RKO (cell line): ENCODE measurements at places on chromosomes 5 and 9.

DNA sequence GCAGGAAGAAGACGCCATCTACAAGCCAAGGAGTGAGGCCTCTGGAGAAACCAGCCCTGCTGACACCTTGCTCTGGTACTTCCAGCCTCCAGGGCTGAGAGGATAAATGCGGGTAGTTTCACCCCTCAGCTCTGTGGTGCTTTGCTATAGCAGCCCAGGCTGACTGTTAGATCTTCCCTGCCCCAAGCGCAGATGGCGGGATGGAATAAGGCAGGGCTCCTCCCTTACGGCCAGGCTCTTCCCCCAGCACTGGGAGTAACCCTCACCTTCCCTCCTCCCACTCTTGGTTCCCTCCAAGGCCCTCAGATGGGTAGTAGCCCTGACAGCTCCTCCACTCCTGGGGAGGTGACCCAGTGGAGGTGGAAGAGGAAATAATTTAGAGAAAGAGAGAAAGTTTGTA lies 285.1 kb downstream of the GADD45G start:
- no peak for DNase-seq

DNA sequence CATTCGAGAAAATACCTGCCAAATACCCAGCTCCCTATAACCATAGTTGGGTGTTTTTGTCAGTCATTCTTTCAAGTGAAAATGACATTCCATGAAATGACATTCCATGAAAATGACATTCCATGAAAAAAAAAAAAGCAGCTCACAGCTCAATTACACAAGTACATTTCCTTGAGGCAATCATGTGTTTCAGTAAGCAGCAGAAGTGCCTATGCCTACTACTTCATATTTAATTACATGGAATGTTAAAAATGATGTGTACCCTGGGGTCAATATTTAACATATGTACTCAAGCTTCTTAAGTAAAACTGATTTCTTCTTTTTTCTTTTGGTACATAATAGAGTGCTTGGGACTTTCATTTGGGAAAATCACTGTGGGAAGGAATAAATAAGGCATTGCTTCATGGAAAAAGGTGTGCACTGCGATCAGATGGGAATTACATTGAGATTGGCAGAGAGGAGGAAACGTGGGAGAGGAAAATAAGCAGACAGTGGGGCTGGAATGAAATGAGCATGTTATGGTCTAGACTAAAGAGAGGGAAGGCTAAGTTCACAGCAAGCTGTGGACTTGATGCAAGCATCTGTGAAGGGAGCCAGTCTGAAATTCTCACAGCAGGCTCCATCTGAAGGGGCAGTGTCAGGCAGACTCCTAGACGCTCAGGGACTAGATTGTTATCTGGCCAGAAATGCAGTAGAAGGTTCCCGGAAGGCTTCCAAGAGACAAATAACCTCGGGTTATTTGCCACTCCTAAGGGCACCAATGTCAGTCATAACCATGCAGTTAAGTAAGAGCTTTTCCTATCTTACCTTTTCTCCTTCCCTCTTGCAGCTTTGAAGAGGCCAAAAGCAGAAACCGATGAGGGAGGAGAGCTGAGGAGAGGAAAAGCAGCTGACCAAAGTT lies 15.2 kb upstream of the SPATA9 start:
- no peak for DNase-seq

GRCh38 chr9:86749161-86749893 lies 198.0 kb downstream of the GAS1 start:
- DNase-seq: no peak

DNA sequence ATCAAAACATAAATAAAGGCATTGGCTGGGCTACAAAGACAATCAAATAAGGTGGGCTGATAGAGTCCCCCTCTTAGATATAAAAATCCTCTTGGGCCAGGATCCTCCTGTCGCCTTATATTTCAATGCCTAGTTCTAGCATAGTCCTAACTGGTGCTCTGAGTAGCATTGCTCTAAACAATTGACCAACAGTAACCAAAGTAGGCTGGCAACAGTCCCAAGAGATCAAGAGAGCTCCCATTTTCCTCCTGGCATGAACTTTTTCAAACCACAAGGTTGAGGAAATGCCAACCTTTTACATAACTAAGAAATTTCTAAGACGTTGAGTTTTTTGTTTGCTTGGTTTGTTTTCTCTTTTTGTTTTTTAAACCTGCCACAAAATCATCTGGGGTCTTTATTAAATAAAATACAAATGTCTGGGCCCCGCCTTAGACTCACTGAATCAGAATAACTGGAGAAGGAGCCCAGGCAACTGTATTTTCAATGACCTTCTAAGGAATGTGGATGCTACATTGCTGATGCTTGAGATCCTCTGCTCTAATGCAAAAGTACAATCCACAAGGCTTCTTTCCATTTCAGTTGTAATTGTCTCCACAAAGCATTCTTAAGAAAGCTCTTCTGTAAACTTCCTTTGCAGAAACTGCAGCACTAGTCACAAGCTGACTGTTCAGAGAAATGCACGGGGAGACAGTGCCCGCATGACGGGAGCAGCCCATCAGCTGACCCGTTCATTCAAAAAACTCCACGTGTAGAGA lies 2.9 kb downstream of the SLC45A2 start:
- no peak for DNase-seq

DNA sequence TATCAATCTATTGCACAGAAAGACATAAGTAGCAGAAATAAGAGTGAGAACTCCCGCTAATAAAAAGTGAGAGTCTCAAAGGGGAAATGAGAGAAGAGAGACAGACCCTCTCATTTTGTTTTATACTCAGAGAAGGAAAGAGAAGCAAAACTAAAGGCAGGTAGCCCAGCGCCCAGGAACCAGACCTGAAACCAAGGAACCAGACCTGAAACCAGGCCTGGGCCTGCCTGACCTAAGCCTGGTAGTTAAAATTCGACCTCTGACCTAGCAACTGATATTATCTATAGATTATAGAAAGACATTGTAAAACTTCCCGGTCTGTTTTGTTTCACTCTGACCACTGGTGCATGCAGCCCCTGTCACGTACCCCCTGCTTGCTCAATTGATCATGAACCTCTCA lies 134.5 kb upstream of the SEMA6A start:
- no peak for DNase-seq

DNA sequence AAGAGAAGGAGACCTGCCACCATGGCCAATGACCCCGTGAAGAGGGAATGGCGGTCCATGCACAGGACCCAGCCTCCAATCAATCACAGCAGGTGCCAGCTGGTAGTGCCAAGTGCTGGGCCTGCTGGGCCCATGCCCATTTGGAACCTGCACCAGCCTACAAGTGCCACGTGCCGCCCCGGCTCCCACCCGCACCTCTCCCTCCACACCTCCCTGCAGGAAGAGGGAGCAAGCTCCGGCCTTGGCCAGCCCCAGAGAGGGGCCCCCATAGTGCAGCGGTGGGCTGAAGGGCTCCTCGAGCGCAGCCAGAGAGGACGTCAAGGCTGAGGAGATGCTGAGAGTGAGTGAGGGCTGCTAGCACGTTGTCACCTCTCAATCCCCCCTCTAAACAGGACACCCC lies 37.8 kb upstream of the NPR3 start:
- no peak for DNase-seq

DNA sequence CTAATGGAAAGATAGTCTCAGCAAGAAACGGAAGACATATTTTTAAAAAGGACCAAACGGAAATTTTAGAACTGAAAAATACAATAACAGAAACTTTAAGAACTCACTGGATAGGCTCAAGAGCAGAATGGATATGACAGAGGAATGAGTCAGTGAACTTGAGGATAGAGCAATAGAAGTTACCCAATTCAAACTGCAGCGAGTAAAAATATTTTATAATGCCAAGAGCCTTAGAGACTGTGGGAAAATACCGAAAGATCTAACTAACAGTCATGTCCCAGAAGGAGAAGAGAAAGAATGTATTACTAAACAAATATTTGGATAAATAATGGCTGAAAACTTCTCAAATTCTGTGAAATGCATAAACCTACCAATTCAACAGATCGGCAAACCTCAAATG lies 40.8 kb downstream of the ADAMTS2 start:
- peak; percentile 17 for DNase-seq

DNA sequence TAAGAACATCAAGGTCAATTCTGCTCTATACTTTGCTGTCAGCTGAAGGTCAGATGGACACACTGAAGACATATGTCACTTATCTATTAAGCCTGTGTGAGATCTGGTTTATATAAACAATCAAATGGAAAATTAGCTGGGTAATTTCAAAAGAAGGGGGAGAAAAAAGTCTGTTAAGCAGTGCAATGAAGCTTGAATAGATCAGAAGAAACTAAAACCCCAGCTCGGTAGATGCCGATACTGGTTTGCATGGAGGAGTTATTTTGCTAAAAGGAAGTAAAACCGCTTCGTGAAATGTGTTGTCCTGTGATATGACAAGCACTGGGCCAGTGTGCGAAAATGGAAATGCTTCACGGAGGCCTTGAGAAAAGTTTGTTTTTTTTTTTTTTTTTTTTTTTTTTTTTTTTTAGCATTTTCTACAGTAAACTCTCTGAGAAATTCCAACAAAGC lies 148.8 kb downstream of the MEF2C start:
- DNase-seq: no peak

DNA sequence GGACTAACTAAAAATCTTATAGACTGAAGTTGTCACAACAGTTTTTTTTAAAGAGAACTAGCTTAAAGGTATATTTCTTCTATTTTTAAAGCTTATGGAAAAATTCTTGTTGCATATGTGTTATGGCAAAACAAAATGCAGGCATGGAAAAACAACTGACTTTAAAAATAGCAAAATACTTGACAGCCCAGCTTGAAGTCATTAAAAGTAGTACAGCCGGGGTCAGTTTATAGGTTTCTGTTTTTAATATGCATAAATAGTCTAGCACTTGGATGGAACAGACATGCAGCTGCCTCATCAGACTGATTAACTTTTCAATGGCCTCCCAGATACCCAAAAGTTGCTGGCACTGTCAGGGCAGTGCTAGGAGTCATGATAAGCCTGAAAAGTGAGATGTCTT lies 22.3 kb upstream of the ARL15 start:
- DNase-seq: no peak

DNA sequence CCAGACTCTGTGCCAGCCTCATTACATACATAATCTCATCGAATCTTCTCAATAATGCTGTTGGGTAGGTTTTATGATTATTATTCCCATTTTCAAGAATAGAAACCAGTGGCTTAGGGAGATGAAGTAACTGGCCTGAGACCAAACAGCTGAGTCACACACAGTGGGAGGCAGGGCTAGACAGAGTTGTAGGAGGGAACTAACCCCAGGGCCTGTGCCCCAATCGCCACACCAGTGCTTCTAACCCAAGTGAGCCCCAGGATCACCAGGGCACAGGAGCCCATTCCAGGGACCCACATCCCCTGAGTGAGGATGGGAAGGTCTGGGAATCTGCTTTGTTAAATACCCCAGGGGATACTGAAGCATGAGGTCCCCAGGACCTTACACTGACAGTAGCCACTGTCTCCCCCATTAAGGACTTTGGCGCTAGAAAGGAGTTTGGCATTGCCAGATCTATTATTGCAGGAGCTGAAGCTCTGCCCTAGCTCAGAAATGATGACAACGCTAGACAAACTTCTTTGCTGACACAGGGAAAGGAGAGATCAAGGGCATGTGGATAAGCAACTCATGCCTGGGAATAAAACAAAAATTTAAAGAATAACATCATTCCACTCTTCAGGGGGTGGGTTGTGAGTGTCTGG lies 63.8 kb upstream of the PPARGC1B start:
- DNase-seq: no peak

- DNase-seq: no peak
Observed at GRCh38 chr5:10880934-10881333, 119.9 kb upstream of the DAP start.

DNA sequence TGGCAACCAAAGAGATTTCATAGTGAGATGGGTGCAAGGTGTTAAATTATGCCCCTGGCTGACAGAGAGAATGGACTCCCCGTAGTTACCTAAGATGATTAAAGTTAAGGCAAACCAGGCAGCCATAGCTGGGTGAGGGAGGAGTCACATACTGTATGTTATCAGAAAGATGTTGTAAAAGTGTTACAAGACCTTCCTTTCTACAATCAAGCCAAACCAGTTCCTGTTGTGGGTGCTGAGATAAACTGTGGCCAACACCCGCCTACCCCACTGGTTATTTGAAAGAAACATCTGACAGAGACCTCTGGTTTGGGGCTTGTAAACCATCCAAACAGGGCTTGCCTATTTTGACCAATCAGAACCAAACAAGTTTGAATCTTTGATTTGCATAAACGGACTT lies 684.7 kb upstream of the NUDT12 start:
- no peak for DNase-seq

GRCh38 chr9:17453751-17454150 lies 125.1 kb upstream of the SH3GL2 start:
- no peak for DNase-seq

- DNase-seq: no peak
Observed at GRCh38 chr9:25472085-25472607, 206.1 kb downstream of the TUSC1 start.

DNA sequence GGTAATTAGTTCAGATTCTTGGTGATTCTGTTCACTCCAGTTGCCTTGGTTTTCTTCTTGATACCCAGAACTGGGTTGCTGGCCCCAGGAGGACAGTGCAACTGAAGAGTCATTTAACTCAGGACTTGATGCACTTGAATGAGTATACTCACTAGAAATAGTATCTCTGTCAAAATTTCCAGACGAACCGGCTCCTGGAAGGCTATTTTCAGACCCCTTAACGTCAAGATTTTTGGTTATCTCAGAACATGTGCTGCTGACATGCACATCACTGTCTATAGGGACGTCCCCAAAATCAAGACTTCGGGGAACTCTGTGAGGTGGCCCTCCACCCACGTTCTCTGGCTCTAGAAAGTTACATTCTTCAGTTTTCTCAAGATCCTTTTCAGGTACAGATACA lies 56.7 kb upstream of the PCA3 start:
- no peak for DNase-seq

GRCh38 chr5:159917994-159918393 lies 1.7 kb downstream of the ADRA1B start:
- no peak for DNase-seq

DNA sequence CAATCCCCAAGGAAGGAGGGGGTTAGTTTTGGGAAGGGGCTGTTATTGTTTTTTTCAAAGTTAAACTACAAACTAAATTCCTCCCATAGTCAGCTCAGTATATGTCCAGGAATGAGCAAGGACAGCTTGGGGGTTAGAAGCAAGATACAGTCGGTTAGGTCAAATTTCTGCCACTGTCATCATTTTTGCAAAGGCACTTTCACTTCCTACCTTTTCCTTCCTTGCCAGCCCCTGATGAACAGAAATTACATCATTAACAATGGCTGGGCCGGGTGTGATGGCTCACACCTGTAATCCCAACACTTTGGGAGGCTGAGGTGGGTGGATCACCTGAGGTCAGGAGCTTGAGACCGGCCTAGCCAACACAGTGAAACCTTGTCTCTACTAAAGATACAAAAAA lies 51.5 kb upstream of the HRH2 start:
- no peak for DNase-seq

- DNase-seq: no peak
Observed at GRCh38 chr9:115849679-115850412, 303.7 kb upstream of the PAPPA start.

DNA sequence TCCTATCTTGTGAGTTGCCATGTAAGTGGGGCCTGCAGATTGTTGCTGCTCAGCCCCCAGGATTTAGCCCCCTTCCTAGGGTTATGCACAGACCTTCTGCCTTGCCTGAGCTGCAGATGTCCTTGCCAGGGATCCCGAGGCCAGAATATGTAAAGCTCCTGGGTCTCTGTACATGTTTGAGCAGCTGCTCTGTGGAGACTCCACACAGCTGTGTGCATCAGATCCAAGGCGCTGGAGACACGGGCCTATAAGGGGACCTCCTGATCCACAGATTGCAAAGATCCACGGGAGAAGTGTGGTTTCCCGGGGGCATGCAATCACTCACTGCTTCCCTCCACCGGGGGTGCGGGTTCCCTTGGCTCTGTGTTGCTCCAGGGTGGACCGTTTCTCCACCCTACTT lies 28.9 kb downstream of the TAF11L14 start:
- DNase-seq: no peak

GRCh38 chr5:99866740-99867139 lies 668.4 kb upstream of the FAM174A start:
- peak; percentile 55 for DNase-seq
